ENCODE measurements at places on chromosomes 2 and 18.

DNA sequence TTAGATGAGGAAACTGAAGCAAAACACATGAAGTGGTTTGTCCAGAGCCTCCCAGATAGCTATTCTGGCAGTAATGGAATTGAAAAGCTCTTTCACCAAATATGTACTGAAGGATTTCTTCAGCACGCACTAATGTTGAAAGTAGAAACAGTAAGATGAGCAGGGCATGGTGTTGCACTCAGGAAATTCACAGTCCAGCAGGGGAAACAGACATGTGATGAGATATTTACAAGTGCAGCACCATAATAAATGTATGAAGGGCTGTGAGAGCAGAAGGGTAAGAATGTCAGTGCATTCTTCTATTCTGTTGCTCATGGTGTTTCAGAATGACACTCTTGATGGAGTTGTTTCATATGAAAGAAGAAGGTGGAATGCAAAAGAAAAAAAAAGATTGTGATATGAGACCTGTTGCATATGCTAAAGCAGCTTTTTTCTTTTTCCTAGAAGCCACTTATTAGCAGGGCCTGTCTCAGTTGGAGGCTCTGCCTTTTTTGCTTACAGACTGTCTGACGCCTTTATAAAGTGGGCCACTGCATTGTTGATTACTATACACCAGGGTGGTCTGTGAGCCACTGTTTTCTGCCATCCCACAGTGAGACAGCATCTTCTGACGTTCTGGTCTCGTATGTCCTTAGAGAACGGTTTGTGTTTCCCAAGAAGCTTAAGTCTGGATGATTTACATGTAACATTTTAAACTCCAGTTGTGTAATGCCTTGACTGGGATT is 516.9 kb downstream of the ARHGAP15 start:
- DNase-seq: no peak

DNA sequence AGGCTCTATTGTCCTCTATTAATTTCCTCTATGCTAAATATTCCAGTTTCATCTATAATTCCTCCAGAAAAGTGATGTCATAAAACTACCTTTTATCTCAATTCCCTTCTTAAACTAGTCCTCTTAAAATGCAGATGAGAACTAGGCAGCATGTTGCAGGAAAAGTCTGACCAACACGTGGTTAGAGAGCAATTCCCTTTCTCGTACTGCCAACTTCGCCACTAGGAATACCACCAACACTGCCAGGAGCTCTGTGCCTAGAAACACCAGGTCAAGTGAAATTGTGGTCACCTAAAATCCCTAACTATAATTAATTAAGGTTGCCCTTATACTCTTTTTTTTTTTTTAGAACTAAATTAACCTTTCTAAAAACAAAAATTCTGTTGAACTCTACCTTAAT is 127.7 kb downstream of the PPP1R1C start:
- DNase-seq: no peak

DNA sequence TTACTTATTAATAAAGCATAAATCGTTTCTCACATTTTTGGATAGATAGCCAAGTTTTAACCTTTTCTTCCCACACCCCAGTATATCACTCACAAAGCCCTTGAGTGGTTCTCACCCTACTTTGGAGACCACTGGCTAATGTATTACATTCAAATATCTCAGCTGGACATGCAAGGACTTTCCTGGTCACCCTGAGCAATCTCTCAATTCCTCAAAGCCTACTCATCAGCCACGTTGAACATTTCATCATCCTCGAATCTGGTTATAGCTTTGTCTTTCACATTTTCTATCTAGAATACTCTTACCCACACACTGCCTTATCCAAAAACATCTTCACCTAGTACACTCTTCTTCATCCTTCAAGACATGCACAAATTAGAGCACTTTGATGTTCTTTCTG is 71.1 kb upstream of the MAPRE2 start:
- no peak for DNase-seq

DNA sequence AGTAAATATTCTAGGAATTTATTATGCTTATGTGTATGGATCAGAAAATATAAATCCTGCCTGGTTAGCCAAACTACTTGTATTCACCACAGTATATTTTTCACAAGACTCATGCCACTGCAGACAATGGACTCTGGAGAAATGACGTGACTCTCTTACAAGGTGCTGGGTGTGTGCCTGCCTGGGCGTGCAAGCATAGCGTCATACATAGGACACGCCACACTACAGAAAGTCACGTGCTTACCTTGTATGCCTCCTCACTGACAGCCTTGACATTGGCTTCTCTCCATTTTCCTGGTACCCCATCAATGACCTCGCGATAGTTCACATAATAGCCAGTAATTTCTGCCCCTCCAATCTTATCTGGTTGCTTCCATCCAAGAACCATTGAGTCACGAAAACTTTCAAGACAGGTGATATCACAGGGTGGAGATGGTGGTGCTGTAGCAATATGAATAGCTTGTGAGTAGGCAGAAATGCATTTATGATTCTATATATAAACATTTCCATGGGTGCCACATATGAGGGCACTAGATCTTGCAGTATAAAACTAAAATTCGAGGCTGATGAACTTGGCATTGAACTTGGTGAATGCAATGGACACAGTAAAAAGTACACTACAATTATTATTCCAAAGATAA is 93.2 kb downstream of the MYOM1 start:
- DNase-seq: no peak

- DNase-seq: no peak
These were observed 221.1 kb downstream of the ANAPC1 start for GRCh38 chr2:111662771-111663470.

DNA sequence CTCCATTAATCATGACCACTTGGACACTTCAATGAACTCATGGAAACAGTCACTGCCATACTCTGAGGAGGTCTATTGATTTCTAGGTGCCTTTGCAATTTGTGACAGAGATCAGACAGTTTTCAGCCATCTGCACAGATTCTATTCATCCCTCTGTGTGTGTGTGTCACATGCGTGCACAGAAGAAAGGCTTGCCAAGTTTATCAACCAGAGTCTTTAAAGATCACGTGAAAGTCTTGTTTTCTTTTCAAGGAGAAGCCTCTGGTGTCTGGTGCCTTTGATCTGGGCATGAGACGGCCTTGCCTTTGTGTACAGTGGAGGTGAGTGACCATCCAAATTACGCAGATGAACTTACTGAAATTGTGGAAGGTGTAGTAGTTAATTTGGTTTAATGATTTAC is 164.2 kb downstream of the VAPA start:
- DNase-seq: no peak

DNA sequence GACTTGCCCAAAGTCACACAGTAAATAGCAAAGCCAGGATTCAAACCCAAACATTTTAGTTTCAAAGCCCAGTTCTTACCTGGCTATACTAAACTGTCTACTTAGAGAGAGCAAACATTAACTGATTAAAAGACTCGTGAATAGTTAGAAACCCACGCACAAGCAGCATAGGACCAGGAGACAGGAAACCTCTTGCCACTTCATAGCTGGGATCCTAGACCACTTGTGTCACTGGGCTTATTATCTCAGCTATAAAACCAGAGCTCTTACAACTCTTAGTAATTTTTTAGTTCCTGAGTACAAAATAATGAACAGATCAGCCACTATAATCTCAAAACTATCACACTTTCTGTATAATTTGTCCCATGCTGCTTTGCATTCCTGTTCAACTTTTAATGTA is 2.4 kb upstream of the AAK1 start:
- DNase-seq: no peak

DNA sequence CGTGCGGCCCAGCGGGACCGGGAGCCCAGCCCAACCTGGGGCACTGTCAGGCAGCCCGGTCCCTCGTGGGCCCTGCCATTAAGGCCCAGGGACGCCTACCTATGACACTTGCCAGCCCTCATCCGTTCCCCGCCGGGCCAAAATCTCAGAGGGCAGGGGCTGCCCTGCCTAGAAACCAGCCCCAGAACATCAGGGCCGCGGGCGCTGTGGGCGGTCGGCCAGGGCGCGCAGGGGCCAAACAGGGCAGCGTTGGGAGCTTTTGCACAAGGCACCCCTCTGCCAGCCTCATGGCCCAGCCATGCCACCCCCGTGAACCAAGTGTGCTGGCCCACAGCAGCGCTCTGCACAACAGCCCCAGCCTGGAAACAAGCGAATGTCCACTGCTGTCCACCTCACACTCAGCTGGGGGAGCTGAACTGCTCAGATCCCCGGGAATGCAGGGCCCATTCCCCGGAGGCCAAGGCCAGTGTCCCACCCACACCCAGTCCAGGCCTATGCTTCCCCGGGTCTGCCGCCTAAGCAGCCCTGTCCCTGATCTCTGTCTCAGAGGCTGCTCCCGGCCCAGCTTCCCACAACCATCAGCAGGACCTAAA is 3.5 kb upstream of the NEURL3 start:
- no peak for DNase-seq

DNA sequence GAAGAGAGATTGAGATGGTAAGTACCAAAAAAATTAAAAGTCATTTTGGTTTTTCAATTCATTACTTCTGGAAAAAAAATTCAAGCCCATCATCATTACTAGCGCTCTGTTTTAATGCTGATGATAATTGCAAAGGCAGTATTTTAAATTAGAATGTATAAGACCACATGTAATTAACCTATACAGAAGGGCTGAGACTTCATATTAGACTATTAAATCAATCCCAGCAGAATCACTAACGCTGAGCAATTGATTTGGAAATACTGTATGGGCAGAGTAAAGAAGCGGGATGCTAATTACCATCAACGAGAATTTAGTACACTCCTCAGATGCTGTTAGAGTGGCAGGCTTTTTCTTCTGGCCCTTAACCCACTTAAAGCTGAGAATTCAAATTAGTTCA is 165.0 kb downstream of the SLC4A3 start:
- DNase-seq: no peak

- DNase-seq: no peak
These were observed 435 bp downstream of the IFT172 start for GRCh38 chr2:27489118-27489497.

DNA sequence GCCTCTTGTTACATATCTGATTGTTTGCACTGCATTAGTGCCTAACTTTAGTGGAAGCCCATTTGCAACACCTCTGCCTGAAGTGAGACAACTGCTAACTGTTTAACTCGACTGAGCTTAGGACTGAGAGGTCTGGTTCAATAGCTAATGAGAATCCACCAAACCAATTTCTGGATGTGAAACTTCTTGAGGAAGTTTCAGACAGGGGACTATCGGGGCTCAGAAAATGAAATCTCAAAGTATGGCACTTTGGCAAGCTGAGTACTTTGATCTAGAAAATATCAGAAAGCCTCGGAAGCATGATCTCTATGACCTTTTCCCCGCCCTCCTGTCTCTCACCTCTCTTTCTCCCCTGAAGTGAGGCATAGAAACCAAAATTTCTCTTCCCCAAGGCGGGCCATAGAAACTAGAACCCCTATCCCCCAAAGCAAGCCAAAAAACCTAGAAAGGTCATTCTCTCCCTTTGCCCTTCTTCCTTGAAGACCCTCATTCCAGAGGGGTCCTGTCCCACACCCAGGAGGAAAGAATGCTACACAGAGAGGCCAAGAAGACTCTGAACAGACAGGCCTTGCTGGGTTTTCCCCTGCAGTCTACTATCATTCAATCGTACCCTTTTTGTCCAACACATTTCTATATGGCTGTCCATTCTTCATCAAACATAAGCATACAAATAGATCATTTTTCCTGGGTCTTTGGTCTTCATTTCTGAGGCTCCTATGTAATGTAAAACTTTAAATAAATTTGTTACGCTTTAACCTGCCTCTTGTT is 69.6 kb upstream of the CREB1 start:
- no peak for DNase-seq

DNA sequence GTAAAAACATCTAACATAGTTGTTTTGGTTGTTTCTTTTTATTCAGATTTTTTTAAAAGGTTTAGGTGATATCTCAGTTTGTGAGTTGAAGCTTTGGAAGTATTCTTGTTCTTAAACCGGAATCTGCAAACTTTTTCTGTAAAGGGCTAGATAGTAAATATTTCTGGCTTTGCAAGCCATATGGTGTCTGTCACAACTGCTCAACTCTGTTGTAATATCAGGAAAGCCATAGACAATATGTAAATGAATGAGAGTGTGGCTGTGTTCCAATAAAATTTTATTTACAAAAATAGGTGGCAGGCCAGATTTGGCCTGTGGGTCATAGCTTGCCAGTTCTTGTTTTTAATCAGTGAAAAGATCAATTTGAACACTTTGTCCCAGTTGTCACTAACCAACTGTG is 134.1 kb downstream of the CNTNAP5 start:
- DNase-seq: no peak

DNA sequence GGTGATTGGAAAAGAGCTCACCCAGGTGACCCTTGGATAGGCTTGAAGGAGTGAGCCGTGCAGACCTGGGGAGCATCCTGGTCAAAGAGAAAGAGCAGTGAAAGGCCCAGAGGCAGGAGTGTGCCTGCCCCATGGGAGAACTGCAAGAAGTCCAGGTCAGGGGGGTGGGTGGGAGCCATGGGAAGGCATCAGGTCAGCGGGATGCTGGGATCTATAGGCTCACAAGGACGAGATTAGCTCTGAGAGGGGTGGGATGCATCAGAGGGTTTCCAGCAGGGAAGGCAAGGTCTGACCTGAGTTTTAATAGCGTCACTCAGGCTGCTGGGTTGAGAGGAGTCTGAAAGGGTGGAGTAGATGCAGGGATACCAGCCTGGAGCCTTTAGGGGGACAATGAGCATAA is 158.6 kb downstream of the SMAD7 start:
- DNase-seq: no peak

- no peak for DNase-seq
These were observed 388.0 kb downstream of the NYAP2 start for GRCh38 chr2:225787497-225787896.

DNA sequence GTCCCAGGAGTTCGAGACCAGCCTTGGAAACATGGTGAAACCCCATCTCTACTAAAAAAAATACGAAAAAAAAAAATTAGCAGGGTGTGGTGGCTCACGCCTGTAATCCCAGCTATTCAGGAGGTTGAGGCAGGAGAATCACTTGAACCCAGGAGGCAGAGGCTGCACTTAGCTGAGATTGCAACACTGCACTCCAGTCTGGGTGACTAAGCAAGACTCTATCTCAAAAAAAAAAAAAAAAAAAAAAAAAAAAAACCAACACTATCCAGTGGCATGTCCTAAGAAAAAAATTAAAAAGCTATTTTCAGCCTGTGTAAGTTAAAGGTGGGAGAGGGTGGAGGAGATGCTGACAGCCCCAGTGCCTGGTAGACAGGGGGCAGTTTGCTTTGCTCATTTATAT is 32.2 kb upstream of the REL start:
- DNase-seq: no peak

DNA sequence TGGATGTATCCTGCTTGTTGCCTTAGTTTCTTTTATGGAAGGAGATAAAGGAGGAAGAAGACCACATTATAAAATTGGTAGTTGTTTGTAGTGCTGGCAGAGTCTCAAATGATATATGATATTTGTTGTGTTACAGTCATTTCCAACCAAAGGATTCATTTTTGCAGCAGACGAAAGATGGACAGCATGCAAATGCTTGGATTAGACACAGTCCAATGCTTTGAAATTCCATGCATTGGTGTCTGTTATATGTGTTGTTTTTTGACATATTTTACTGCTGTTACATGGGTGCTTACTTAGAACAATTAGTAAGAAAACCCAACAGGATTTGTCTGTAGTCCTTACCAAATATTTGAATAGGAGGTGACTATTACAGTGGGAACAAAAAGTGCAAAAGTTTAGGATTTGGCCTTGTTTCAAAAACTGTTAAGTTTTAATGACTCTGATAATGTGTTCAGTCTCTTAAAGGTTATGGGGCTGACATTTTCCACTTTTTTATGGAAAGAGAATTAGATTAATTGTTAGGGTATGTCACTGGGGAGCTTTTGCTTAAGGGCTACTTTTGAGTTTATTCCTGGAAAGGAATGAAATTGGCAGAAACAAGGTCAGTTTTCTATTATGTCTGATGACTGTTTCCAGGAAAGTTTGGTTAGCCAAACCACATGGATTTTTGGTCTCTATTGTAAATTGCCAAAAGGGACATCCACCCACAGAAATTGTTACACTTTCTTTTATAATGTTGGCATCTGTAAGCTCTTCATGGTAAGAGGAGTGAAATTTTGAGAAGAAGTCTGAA is 229.4 kb upstream of the MMADHC start:
- no peak for DNase-seq
